ENCODE measurements at places on chromosomes 5 and 9.
A peak's percentile ranks its signal among the peaks of the same experiment; 100 is the strongest.

- no peak for DNase-seq
Measured at GRCh38 chr5:45737153-45737552, 41.0 kb upstream of the HCN1 start.

DNA sequence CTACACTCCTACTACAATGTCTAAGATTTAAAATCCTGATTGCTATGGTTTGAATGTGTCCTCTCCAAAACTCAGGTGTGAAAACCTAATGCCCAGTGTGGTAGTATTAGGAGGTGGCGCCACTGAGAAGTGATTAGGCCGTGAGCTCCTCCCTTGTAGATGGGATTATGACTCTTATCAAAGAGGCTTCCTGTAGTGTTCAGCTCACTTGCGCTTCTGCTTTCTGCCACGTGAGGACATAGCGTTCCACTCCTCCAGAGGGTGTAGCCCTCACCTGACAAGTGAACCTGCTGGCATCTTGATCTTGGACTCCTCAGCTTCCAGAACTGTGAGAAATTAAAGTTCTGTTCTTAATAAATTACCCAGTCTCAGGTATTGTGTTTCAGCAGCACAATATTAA, 33.0 kb upstream of the WHRN start:
- DNase-seq, result no peak

- DNase-seq, result no peak
Measured at GRCh38 chr5:93219641-93220145, 361.3 kb downstream of the NR2F1-AS1 start.

DNA sequence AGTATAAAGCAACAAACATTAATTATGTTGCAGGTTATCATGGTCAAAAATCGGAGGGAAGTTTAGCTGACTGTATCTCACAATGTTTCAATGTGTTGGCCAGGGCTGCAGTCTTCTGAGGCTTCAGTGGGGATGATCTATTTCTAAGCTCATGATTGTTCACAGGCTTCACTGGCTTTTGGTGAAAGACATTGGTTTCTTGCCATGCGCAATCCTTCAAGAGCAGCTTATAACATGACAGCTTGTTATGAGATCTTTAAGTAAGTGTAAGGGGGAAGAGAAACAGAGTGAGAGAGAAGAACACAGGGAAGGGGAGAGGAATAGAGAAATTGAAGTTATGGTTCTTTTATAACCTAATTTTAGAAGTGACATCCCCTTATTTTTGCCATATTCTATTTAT, 385.9 kb upstream of the CHD1 start:
- DNase-seq, result no peak

DNA sequence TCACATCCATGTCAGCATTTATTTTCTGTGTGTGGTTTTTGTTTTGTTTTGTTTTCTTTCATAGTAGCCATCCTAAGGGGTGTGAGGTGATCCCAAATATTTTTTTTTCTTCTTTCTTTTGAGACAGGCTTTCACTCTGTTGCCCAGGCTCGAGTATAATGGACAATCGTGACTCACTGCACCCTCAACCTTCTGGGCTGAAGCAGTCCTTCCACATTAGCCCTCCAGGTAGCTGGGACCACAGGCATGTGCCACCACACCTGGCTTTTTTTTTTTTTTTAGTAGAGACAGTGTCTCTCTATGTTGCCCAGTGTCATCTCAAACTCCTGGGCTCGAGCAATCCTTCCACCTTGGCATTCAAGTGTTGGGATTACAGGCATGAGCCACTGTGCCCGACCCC, 59.1 kb downstream of the CDC42SE2 start:
- DNase-seq, result no peak

DNA sequence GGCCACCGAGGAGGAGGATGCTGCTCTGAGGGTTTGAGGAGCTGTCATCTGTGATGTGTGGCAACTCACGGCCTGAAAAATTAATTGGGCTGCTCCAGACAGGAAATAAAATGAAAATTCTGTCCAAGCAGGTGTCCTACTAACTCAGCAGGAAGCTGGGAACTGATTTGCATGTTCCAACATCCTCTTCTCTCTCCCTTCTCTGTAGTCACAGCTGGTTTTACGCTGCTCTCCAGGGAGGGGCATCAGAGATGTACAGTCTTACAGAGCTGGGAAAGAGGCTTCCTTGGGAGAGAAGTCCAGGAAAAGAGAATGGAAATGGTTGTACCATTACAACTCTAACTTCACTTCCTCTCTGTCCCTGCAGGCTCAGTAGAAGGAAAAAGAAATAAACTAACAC, 24.2 kb upstream of the SIL1 start:
- DNase-seq, result no peak

- no peak for DNase-seq
Measured at GRCh38 chr9:8391132-8391531, 591.6 kb upstream of the DMAC1 start.

GRCh38 chr9:20042128-20042711, 253.4 kb upstream of the SLC24A2 start:
- no peak for DNase-seq

DNA sequence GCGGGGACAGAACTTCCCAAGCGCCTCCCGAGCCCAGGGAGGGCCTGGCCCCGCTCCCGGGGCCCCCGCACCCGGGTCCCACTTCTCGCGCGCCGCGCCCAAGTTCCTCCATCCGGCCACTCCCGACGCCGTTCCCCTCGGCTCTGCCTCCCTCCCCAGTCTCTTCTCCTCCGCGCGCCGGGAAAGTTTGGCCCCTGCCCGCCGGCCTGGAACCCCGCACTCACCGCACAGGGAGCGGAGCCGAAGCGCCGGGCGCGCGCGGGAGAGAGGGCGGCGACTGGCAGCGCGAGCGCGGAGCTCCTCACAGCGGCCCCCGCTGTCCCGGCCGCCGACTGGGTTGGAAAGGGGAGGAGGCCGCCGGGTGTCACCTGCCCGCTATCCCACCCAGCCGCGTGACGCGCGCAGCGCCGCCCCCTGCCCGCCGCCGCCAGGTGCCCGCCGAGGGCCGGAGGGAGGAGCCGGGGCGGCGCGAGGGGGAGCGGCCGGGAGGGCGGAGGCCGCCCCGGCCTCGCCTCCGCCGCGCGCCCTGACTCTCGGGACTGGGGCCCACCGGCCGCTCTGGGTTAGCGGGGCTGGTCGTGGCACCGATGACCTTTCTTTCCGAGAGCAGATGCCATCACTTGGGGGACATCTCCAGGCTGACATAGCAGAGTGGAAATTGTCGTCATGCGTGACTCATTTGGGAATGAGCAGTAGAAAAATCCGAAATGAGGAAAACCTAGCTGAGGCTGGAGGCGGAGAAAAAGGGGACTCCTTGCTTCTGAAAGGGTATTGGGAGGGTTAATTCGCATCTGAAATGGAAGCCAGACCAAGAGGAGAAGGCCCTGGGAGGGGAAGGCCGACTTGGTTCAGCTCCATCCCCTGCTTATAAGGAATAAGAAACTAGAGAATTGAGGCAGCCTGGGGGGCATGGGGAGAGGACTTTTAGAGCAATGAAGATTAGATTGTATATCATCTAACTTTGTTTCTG, at the start of gene ELOVL7:
Gene ELOVL7, minus strand, starts transcription at position 334 of the 970 bp plus-strand sequence. CDS start 56,872 bp downstream, outside the sequence.
- DNase-seq, result peak; percentile 43

DNA sequence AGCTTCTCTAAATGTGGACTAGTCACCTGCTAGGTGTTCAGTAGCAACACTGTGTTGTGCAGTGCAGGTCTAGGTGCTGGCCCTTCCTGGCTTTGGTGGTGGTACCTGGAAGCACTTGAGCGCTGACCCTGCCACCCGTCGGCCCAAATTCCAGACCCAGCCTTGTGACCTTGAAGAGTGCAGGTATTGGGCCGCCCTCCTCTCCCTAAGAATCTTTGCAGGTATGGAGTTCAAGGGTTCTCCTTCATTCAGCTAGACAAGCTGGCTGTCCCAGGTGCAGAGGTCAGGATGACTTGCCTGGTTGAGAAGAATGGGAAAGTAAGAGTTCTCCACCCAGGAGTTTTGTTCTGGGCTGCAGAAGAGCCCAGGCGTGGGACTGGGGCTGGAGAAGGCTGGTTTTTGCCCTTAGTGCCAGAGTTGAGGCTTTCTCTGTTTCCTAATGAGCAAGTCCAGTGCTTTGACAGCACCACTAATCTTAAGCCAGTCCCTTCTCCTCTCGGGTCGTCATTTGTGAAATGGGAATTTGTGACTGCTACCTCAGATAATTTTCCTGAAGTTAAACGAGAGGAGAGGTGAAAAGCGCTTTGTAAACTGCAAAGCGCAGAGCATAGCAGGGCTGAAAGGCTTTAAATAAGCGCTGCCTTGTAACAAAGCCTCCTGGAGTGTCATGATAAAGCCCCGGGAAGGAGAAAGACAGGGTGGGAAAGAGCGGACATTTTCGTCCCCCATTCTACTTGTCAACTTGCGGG, 4.0 kb downstream of the FOXE1 start:
- DNase-seq, result no peak

DNA sequence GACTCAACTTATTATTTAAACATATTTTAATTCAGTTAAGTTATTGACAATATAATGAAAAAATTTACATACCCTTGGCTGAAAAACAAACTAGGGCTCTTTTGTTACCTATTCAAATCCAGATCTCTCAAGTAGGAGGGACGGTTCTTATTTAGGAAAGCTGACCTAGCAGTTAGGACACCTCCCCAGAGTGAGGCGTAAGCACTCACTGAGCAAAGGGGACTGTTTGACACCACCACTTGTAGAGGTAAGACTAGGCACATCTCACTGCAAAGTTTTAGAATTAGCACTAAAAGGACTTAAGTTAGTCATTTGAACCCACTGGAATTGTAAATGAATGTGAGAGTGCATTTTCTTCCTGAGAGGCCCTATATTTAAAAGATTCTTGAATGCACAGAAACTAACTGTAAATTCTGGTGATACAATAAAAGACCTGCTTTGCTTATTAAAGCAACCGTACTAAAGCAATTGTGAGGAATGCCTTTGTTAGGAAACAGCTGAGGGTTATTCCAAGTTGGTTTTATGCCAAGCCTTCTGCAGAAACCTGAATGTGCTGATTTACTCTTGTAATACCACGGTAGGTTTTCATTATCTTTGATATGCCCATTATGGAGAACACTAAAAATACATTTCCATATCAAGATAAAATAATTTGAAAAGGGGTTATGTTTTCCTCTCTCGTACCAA, 16.2 kb downstream of the HACD4 start:
- no peak for DNase-seq

- DNase-seq, result no peak
Measured at GRCh38 chr9:93963969-93964368, 8.8 kb upstream of the BARX1 start.

- no peak for DNase-seq
Measured at GRCh38 chr9:25205285-25205684, 473.0 kb downstream of the TUSC1 start.

GRCh38 chr5:32102254-32102986, 71.7 kb downstream of the GOLPH3 start:
- no peak for DNase-seq

DNA sequence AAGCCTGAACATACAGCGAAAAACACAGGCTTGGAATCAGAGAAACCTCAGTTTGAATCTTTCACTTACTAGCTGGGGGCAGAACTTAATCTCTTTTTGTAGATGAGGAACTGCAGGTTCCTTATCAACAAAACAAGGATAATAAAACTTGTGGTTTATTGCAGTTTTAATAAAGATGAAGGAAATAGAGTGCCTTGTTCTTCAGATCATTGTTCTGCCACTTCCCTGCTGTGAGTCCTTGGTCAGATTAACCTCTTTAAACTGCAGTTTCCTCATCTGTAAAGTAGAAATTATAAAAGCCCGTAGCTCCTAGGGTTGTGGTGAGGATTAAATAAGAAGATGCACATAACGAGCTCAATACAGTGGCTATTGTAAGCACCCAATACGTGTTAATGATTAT, 57.4 kb downstream of the FEM1C start:
- DNase-seq, result no peak

DNA sequence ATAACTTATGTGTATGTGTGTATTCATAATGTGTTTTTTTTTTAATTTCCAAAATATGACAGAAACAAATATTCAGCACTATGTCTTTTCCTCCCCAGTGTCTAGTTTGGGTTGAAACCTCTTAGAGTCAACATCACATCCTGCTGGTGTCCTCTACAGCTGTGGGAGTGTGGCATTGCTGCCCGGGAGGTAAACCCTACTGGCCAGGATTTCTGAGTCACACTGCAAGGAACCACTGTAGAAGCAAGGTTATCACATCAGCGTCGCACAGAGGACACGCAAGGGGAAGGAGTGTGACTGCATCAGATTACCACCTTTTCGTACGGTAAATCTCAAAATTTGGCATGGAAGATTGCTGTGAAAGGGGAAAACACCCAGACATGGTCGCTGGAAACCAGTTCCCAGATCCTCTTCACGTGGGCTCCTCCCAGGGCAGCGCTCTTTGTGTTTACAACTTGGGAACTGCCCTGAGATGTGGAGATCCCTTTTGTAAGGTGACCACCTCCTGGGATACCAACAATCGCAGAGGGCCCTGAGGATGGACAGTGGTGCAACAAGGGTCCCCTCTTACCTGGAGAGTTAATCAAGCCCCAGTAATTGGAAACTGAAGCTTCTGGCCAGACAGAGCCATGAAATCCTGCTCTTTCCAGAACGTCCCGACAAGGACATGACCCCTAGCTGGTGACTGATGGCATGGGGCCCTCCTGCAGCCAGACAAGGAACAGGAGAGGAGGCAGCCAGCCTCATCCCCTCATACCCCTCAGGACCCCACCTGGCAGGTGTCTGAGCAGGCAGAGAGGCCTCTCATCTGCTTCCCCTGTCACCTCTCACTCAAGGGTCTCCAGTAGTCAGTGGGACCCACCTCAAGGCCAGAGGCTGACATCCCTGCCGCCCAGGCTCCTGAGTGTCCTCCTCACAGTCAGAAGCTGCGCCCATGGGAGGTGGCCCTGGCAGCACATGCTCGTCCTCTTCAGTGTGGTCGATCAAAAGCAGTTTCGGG, 194.7 kb downstream of the MED10 start:
- no peak for DNase-seq

GRCh38 chr5:61114441-61114840, 47.8 kb downstream of the SMIM15 start:
- DNase-seq, result no peak

DNA sequence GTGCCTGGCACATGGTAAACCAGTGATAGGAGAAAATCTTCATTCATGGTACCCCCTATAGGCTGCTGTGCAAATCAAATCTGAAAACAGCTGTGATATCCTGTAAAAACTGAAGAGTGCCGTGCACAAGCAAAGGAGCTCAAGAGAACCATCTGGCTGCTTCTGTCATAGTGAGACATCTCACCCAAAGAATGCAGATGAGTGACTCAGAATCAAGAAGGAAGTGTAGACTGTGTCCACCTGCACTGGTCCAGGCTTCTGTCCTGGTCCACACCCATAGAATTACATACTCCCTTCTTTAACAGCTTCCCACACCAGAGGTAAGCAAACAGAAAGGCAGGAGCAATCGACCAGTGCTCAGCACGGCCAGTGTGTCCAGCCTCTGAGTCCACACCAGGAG, 195.9 kb downstream of the ASTN2 start:
- DNase-seq, result no peak

DNA sequence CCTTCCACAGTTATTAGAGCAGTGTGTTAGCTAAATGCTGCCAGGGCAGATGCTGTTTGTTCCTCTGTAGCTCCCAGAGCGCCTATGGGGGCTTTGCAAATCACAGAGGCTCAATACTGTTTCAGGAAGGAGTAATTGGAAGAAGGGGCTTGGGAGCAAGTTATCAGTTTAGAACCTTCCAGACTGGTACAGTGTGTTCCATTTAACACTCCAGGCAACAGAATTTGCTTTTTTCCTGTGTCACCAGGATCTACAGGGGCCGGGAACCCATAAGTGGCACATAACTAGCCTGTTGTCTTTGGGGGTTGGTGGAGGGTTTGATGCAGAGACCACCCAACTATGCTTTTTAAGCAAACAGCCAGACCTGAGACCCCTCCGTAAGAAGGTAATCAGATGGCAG, 307.3 kb upstream of the KCNN2 start:
- DNase-seq, result no peak

GRCh38 chr5:178376921-178377582, 144.4 kb upstream of the PHYKPL start:
- DNase-seq, result no peak

GRCh38 chr9:105062222-105062855, 134.4 kb upstream of the ABCA1 start:
- DNase-seq, result no peak
